Sigmoid colon (tissue), 7 donors: ENCODE measurements at places on chromosomes 6 and 20. TPM values are rescaled to one million over a fixed set of nuclear protein-coding genes. Genes with fewer than 3 reads are reported as not detected.

Gene FAM162B
- 4.6 TPM for total RNA-seq

Gene OTOR
- not detected for total RNA-seq

Gene ATF6B
- total RNA-seq = 24.6 TPM

Gene TFAP2D
- not detected for total RNA-seq

Gene TSHZ2
- total RNA-seq = 17.6 TPM

Gene PBOV1
- not detected for total RNA-seq

Gene DLGAP4
- 21.0 TPM for total RNA-seq

Gene TBC1D22B
- total RNA-seq = 6.2 TPM

Gene SLC25A27
- total RNA-seq = 39.7 TPM

Gene NKX2-2
- not detected for total RNA-seq

Gene HUS1B
- total RNA-seq = 3.6 TPM

- DNase-seq = no peak
- peaks cover 100% of the 10 kb centered on the region for H3K36me3 ChIP-seq
- H3K27me3 ChIP-seq = no peaks in the 10 kb centered on the region
Observed at GRCh38 chr20:1449370-1449769, 17.3 kb downstream of the NSFL1C start.

DNA sequence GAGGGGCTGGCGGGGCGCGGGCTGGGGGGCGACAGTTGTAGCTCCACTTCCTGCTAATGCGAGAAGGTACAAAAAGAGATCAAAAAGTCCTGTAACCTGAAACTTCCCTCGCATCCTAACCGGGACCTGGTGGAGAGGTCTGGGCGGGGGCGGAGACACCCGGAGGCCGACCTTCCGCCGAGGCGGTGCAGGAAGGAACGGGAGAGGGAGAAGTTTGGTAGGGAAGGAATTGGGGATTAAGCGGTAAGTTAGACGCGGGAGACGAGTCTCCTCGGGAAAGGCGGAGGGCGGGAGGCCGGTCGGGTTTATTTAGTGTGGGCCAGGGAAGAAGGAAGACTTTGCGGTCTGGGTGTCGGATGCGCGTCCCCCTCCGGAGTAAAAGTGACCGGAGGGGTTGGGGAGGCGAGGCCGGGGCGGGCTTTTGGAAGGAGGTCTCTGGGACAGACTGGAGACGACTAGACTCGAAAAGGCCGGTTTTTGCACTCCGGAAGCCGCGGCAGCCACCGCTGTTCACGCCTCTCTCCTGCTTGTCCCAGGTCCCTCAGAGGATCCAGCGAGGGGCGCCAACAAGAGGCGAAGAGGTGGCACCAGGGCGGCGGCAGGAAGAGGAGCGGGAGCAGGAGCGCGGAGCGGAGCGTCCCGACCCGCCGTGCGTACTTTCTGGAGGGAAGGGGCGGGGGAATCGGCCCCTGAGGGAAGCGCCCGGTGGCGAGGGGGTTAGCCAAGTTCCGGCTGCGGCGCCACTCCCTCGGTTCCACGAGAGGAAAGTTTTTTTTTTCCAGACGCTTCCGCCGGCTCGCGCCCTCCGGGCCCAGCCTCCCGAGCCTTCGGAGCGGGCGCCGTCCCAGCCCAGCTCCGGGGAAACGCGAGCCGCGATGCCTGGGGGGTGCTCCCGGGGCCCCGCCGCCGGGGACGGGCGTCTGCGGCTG lies 734 bp downstream of the TPBG start:
- no peaks in the 10 kb centered on the region for H3K36me3 ChIP-seq
- DNase-seq = peak; percentile 76
- H3K27me3 ChIP-seq = peaks cover 50% of the 10 kb centered on the region
- peak overlapping the region; percentile 69 for H3K27ac ChIP-seq

- H3K36me3 ChIP-seq = no peaks in the 10 kb centered on the region
- no peak overlapping the region for H3K27ac ChIP-seq
- no peaks in the 10 kb centered on the region for H3K27me3 ChIP-seq
- no peak overlapping the region for H3K4me3 ChIP-seq
- no peak for DNase-seq
Observed at GRCh38 chr20:15375836-15376235, 1038.4 kb upstream of the FLRT3 start.

DNA sequence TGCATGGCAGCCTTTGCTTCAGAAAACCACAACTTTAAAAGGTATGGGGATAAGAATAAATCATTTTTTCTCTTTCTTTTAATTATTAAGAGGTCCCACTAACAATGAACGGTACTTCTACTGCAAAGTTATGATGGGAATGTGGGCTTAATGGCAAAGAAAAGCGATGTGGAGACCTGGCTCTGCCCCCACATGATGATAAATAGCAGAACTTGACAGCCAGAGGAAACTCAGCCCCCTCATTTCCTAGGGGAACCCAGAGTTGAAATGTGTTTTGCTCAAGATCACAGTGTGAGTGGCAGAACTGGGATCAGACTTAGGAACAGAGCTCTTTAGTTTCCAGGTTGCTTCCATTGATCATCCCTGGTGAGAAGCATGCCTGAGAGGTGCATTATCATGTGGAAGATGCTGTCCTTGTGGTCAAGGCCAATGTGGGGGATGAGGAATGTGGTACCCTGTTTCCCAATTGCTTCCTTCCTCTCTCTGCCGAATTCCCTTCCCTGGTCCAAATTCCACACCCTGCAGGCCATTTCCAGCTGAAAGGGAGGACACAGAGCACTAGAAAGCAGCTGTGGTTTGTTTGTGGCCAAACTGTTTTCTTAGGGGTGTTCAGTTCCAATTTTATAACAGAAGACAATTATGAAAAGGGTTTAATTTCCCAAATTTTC lies 66.0 kb downstream of the BACH2 start:
- H3K27me3 ChIP-seq = no peaks in the 10 kb centered on the region
- DNase-seq = no peak
- H3K36me3 ChIP-seq = no peaks in the 10 kb centered on the region
- no peak overlapping the region for H3K27ac ChIP-seq
- no peaks in the 10 kb centered on the region for H3K4me1 ChIP-seq

DNA sequence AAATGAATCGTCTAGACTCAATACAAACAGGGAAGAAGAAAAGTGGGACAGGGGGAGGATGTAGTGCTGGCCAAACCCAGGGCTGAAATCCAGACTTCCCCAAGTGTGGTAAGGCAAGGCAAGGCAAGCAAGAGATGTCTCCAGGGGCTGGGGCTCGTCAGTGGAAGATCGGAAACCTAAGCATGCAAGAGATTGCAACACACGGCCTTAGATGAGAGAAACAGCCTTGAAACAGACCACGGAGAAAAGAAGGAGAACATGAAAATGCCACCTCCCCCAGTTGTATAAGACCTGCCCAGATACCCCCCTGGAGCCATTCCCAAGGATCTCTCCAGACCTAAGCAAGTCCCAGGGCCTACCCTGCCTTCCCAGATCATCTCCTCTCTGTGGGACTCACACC lies 20.0 kb downstream of the VEGFA start:
- no peak overlapping the region for H3K4me3 ChIP-seq
- DNase-seq = peak; percentile 84
- no peaks in the 10 kb centered on the region for H3K27me3 ChIP-seq
- peaks cover 5% of the 10 kb centered on the region for H3K36me3 ChIP-seq
- no peaks in the 10 kb centered on the region for H3K4me1 ChIP-seq
- H3K27ac ChIP-seq = peak overlapping the region; percentile 14

GRCh38 chr20:15440049-15440820 lies 1102.8 kb upstream of the FLRT3 start:
- no peaks in the 10 kb centered on the region for H3K36me3 ChIP-seq
- H3K4me1 ChIP-seq = no peaks in the 10 kb centered on the region
- no peak overlapping the region for H3K27ac ChIP-seq
- no peak overlapping the region for H3K4me3 ChIP-seq

GRCh38 chr6:85678026-85678601 lies 35.4 kb upstream of the SYNCRIP start:
- peak overlapping the region; percentile 91 for H3K27ac ChIP-seq
- DNase-seq = no peak
- H3K4me1 ChIP-seq = peaks cover 39% of the 10 kb centered on the region
- H3K36me3 ChIP-seq = no peaks in the 10 kb centered on the region

GRCh38 chr6:3162565-3163247 lies 5.4 kb upstream of the TUBB2A start:
- no peaks in the 10 kb centered on the region for H3K27me3 ChIP-seq
- peak overlapping the region; percentile 98 for H3K27ac ChIP-seq
- DNase-seq = peak; percentile 90
- H3K4me3 ChIP-seq = peak overlapping the region; percentile 77
- H3K36me3 ChIP-seq = no peaks in the 10 kb centered on the region
- no peaks in the 10 kb centered on the region for H3K4me1 ChIP-seq

- no peak for DNase-seq
- peaks cover 3% of the 10 kb centered on the region for H3K36me3 ChIP-seq
- no peaks in the 10 kb centered on the region for H3K27me3 ChIP-seq
- H3K4me3 ChIP-seq = no peak overlapping the region
- no peak overlapping the region for H3K27ac ChIP-seq
- peaks cover 6% of the 10 kb centered on the region for H3K4me1 ChIP-seq
Observed at GRCh38 chr6:116214681-116215080, 39.2 kb downstream of the TSPYL4 start.

DNA sequence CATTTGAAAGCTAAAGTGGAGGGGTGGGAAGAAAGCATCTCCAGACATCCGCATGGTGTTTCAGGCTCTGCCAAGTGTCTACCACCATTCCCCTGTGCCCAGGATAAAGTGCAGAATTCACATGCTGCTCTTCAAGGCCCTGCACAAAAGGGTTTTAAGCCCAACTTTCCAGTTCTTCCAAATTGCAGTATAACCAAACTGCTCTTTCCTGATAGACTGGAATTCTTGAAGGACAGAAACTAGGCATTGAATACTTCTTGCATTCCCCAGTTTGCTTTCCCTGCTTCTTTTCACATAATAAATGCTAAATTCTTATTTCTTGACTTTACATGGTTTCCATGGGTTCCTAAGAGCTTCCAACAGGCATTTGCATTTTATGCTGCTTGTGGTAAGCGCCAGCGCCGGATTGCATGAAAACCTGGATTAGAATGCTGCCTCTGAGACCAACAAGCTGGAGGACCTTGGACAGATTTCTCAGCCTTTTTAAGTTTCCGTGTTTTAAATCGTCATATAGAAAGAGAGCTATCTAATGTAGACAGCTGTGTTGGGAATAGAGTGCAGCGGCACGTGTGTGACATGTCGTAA lies 7.9 kb downstream of the SOX4 start:
- peaks cover 18% of the 10 kb centered on the region for H3K4me1 ChIP-seq
- H3K4me3 ChIP-seq = no peak overlapping the region
- H3K27me3 ChIP-seq = no peaks in the 10 kb centered on the region

DNA sequence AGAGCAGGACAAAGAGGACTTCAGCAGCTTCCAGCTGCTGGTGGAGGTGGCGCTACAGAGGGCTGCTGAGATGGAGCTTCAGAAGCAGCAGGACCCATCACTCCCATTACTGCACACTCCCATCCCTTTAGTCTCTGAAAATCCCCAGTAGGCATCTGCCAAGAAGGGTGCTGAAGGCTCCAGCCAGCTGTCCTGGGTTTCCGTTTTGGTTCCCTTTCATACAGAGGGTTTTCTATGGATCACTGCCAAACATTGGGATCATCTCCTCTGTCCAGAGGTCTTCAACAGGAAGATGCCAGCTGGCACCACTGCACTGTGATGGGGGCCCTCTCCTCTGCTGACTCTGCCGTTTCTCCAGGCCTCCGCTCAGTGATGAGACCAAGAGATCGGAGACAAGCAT lies 14.3 kb upstream of the RAB5IF start:
- peaks cover 22% of the 10 kb centered on the region for H3K36me3 ChIP-seq
- DNase-seq = no peak
- H3K4me1 ChIP-seq = no peaks in the 10 kb centered on the region
- no peak overlapping the region for H3K27ac ChIP-seq
- H3K27me3 ChIP-seq = no peaks in the 10 kb centered on the region
- H3K4me3 ChIP-seq = no peak overlapping the region

GRCh38 chr20:19812056-19812455 lies 54.0 kb downstream of the RIN2 start:
- DNase-seq = no peak
- no peak overlapping the region for H3K4me3 ChIP-seq
- H3K27ac ChIP-seq = no peak overlapping the region
- no peaks in the 10 kb centered on the region for H3K36me3 ChIP-seq

- no peak for DNase-seq
- no peaks in the 10 kb centered on the region for H3K36me3 ChIP-seq
- no peaks in the 10 kb centered on the region for H3K4me1 ChIP-seq
- H3K27ac ChIP-seq = no peak overlapping the region
- H3K4me3 ChIP-seq = no peak overlapping the region
Observed at GRCh38 chr6:23890543-23891227, 235.3 kb upstream of the NRSN1 start.

GRCh38 chr6:123777563-123777962 lies 26.1 kb upstream of the NKAIN2 start:
- no peak overlapping the region for H3K4me3 ChIP-seq
- no peaks in the 10 kb centered on the region for H3K27me3 ChIP-seq
- no peak overlapping the region for H3K27ac ChIP-seq
- no peak for DNase-seq

DNA sequence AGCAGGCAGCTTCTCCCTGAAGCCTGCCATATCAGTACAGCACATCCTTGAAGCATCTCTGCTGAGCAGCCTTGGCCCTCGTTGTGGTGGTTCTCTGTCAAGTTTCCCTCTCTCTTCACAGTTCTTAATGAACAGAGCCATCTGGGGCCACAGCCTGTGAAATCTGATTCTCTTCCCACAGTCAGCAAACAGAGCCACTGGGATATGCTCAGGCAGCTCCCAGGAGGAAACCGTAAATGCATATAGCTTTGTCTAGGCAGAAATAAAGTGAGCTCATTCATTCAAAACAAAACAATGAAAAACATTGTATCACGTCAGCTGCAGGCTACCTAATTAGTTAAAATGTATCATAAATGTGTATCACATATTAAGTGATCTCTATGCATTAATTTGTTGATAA lies 80.3 kb downstream of the TBC1D7 start:
- no peak overlapping the region for H3K4me3 ChIP-seq
- H3K4me1 ChIP-seq = no peaks in the 10 kb centered on the region
- no peaks in the 10 kb centered on the region for H3K36me3 ChIP-seq
- no peak overlapping the region for H3K27ac ChIP-seq
- H3K27me3 ChIP-seq = no peaks in the 10 kb centered on the region
- DNase-seq = no peak

- no peak overlapping the region for H3K4me3 ChIP-seq
- H3K27ac ChIP-seq = no peak overlapping the region
- no peaks in the 10 kb centered on the region for H3K36me3 ChIP-seq
- no peaks in the 10 kb centered on the region for H3K27me3 ChIP-seq
- DNase-seq = no peak
Observed at GRCh38 chr6:34190504-34191122, 44.7 kb upstream of the GRM4 start.

- peaks cover 54% of the 10 kb centered on the region for H3K4me1 ChIP-seq
- H3K27me3 ChIP-seq = peaks cover 100% of the 10 kb centered on the region
- no peak overlapping the region for H3K27ac ChIP-seq
Observed at GRCh38 chr6:10417681-10418104, 2.8 kb upstream of the TFAP2A start.

DNA sequence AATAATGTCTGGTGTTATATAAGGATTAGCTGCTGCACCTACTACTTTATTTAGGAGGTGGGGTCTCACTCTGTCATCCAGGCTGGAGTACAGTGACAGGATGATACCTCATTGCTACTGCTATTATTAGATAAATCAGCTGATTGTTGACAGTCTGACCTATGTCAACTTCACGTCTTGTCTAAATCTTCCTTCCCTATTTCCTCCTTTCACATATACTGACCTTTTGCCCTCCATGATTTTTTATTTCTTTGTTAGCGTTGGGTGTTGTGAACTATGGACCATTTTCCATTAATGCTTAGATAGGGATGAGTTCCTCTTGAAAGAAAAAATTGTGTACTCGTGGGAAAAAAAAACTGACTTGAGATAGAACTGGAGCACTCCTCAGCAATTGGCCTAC lies 109.9 kb upstream of the BEND6 start:
- H3K27ac ChIP-seq = no peak overlapping the region
- H3K27me3 ChIP-seq = no peaks in the 10 kb centered on the region
- no peak overlapping the region for H3K4me3 ChIP-seq
- DNase-seq = no peak
- H3K4me1 ChIP-seq = peaks cover 39% of the 10 kb centered on the region
- H3K36me3 ChIP-seq = no peaks in the 10 kb centered on the region
